ENCODE measurements at places on chromosomes 3 and 15.

- no peak for DNase-seq
Observed at GRCh38 chr15:89494941-89495637, 1.3 kb downstream of the RHCG start.

- no peak for DNase-seq
Observed at GRCh38 chr15:31970007-31970406, 60.3 kb upstream of the CHRNA7 start.

DNA sequence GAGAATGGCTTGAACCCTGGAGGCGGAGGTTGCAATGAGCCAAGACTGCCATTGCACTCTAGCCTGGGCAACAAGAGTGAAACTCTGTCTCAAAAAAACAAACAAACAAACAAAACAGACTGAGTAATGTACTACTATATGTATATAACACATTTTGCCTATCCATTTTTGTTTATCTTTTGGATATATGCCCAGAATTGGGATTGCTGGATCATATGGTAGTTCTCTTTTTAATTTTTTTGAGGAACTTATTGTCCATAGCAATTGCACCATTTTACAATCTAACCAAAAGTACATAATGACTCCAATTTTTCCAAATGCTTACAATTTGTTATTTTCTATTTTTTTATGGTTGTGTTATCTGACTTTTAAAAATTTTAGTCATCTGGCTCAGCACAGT, 47.3 kb downstream of the GMPS start:
- DNase-seq = no peak

DNA sequence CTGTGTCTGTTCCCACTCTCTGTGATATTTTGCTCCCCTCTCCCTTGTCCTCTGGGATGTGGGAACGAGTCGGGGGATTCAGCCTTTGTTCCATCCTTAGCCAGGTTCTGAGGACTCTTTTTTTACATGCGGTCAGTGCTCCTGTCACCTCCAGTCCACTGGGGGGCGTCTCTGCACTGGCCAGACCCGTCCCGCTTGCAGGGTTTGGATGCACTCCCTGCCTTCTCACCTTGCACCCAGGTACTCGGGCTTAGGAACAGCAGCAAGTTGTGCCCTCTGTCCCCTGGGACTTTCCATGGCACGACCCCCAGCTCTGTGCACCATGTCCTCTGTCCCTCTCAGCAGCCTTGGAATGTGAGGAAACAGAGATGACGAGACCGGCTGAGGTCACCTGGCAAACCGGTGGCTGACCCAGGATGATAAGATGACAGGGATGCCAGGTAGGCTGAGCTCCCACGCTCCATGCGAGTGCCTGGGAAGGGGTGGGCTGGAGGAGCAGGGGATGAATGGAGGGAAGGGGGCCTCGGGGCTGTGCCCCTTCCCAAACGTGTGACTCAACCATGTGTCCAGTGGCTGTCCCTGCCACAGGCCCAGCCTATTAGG, 27.3 kb upstream of the FGD5 start:
- DNase-seq = peak; percentile 20

DNA sequence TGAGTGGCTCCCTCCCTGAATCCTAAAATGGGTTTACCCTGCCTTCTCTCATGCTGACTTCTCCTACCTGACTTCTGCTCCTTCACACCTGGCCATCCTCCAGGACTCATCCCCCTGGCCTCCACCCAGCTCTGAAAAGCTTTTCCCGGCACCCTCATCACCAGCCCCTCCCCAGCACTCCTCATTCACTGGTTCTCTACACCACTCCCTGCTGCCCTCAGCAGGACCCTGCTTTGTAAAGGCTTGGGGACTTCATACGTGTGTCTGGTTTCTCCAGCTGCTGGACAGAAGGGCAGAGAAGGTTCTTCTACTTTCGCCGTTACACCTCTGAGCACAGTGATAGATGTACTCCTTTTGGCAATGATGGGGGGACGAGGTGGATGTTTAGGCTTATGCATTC, 184.9 kb upstream of the UBE3A start:
- DNase-seq = no peak

- DNase-seq = no peak
Observed at GRCh38 chr3:133532951-133533350, 40.5 kb upstream of the CDV3 start.

DNA sequence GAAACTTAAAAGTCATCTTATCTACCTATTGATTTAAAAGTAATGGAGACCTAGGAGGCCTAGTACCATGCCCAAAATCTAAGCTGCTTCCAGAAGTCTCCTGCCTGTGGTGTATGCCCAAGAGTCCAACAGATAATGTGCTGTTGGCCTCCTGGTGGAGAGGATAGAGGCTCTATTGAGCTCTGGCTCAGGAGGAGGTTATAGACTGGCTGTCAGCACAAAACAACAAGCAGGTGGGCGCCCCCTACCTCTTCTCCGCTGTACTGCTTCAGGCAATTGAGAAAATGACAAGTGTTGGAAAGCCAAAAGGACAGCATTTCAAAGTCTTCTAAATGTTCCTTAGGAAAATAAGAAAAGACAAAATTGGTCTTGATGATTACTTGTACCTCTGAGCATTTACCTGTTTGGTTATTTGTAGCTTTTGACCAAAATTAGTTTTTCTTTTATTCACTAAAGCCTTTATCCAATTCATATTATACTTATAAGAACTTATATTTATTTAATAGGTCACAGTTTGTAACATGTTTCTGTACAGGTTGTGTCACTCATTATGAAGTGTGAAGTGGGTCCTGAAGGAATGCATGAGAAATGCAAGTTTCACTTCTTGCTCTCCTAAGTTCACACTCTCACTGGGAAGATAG, 17.2 kb upstream of the GNB5 start:
- peak; percentile 19 for DNase-seq

DNA sequence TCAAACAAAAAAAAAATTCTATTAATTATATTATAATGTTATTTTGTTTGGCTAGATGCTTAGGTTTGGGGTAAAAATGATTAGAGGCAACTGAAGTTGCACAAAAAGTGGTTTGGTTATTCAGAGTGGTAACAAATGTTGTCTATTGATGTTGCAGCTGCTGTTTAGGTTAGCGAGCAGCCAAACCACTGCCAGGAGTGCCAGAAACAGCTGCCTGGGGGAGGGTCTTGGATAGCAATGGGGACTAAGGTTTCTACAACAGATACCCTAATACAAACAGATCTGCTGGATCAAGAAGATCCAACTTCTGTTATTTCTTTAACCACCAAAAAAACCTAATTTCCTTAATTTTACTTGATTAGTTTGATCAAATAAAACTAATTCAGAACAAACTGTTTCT, 26.6 kb downstream of the BTLA start:
- no peak for DNase-seq

DNA sequence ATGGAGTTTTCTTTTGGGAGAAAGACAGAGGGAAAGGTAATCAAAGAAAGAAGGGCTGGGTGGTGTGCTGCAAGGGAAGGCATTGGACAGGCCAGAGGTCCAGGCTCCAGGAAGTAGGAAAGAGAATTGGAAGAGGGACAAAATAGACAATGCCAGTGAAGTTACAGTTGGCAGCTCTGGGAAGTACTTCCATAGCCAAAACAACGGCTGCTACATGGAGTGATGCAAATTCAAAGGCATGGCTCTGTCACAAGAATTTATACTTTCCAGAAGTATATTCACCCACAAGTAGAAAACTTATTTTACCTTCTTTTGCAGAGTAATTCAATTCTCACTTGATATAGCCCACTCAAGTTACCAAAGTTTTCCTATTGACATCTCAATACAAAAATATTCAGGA, 191.5 kb downstream of the TNIK start:
- DNase-seq = no peak

DNA sequence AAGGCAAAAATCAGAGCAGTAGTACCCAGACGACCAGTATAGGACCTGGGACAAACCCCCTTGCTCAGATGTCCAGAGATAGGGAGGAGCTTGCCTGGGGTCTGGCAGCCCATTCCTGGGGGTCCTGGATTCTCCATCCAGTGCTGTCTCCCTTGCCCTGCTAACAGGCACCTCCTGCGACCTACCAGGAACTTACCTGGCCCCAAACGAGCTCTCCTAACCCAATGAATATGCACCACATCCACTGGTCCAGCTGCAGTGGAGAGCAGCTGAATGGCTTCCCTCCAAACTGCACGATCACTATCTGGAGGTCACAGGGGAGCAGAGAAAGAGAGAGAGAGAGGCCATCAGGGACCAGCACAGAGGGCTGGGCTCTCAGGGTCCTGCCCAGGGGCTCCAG, 19.1 kb upstream of the SEC13 start:
- no peak for DNase-seq

DNA sequence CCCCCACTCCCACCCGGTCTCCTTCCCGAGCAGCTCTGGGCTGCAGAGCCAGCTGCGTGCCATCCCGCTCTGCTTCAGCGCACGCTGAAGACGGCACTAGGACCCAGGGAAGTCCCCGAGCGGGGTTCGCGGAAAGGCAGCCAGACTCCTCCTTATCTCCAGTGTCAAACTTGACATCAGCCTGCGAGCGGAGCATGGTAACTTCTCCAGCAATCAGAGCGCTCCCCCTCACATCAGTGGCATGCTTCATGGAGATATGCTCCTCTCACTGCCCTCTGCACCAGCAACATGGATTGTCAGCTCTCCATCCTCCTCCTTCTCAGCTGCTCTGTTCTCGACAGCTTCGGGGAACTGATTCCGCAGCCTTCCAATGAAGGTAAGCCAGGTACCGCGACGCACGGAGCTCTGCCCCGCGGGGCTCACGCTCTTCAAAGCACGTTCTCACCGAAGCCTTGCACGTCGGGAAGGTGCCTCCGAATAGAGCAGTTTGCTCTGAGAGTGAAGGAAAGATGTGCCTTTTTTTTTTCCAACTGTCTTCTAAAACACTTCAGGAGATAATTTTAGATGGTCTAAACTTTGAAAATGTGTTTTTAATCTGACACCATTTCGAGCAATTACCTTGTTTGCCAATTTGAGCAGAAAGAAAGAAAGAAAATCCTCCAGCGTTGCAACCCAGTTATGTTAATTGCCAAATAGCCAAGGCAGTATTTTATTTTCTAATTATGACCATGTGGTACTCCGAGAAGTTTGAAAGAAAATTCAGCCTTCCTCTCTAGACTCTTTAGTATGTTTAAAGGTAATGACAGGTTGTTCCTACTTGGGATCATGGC, at the start of gene EPHA3:
EPHA3 (plus strand) TSS at position 161 of the 830 bp plus-strand sequence; CDS start at position 289, 128 bp downstream.
- DNase-seq = peak; percentile 22

GRCh38 chr3:181892848-181893247, 181.1 kb downstream of the SOX2 start:
- no peak for DNase-seq

DNA sequence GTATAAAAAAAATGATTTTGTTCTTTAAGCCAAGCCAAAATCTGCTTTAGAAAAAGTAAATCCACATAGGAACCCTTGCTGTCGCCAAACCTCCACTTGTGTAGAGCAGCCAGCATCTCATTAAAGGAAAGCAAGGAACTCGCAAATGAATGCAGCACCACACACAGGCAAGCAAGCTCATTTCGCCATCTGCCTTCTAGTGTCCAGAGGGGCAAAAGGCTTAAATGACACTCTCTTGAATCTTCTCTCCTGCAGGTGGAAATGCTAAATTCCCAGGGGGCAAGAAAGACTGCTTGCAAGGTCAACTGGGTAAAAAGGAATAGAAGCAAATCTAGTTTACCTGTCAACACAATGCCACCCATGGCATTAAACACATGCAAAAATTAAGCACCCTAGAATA, 2.4 kb downstream of the MB21D2 start:
- DNase-seq = peak; percentile 68

DNA sequence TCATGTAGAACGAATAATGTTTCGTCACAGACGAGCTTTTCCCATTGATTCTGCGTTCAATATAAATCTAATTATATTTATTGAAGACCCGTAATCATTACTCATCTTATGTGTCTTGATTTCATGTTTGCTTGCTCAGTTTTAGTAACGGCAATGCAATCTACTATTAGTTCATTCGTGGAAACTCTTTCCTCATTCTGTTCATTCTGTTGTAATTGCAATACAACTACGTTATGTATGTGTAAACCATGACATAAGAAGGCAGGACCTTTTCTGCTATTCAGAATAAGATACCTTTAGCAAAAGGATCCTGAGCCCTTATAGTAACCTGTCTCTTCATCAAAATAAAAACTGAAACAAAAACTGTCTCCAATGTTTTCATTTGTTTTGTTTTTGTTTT, 6.8 kb upstream of the ARRDC4 start:
- no peak for DNase-seq

GRCh38 chr3:127276396-127276795, 11.4 kb downstream of the PRR20G start:
- no peak for DNase-seq

DNA sequence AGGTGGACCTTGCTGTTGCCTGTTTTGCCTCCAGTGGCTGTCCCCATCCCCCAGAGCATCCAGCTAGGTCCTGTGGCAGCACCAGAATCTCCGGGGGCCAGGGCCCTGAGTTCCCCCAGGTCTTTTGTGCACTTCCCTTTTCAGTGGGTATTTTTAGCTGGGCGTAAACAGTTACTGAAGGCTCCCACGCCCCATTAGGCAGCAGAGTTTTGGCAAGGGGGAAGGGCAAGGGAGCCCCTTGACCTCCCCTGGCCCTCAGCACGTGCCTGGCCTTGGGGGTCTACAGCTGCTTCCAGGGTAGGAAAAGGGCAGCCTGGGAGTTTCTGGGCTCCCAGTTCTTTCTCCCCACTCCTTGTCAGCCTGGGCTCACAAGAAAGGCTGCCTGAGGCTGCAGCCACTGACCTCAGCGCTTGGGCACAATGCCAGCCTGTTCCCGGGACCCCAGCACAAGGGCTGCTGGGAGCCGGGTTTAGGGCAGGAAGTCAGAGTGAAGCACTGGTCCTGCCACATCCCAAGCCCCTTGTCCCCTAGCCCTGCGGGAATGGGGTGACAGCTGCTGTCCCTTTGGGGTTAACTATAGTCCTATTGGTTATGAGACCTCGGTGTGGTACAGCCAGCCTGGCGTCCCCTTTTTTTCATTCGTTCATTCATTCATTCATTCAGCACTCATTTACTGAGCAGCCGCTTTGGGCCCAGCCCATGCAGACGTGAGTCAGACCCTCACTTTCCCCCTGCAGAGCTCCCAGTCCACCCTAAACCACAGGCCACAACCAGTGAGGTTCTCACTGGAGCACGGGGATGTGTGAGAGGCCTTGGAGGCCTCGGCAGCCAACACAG, 8.4 kb downstream of the CSK start:
- DNase-seq = no peak
